ENCODE measurements at places on chromosomes 1 and 21.

GRCh38 chr1:63743781-63744180 is 30.0 kb upstream of the ROR1 start:
- DNase-seq, result no peak

DNA sequence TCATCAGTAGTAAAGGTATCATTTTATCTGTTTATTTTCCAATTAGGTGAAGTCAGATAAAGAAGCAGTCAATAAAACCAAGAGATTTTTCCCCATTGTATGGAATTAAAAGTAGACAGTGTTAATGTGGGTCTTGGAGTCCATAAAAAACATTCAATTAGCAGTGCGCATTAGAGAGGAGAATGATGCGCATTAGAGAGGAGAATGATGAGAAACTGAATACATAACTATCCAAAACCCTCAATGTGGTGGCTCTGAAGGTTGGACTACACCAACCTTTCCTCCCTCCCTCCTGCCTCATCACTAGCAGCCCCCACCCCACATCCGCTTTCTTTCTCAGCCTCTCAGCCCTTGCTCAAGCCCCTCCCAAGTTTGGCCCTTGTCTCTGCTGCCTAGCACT is 99.5 kb downstream of the DAB1 start:
- DNase-seq, result no peak

DNA sequence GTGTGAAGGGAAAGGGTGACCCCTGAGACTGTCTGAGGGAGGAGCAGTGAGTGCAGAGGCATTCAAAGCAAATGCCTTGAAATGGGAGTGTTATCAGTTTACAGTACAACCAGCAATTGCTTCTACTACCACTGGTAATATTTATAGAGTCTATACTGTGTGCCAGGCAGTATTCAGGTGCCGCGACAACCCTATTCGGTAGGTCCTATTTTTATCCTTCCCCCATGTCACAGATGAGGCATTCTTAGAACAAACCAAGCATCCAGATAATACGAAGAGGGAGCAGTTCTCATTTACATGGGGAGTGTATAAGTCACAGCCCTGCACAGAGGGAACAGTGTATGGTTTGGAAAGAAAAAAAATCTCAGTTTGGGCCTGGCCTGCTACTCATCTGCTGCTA is 18.3 kb downstream of the ROR1 start:
- no peak for DNase-seq

DNA sequence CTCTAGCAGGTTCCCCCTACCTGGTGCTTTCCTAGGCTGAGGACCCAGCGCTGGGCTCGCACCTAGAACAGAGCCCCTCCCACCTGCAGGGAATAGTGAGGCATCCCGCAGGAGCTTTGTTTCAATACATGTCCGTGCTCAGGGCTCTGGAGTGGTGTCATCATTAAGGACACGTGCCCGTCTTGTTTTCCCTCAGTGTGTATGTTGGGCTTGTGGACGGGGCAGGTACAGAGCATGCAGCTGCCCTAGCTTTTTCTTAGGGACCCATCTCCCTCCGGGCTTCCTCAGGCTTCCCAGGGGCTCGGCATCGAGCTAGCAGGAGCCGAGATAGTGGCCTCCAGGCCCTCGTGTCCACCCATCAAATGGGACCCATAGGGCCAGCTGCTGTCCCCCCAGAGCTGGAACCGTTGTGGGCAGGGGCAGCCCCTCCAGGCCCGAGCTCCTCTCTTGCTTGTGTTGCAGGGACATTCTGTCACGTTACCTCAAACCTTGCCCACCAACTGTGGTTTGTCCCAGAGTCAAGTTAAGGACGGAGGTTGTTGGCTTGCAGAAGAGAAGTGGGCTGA is 3.9 kb downstream of the TMEM201 start:
- no peak for DNase-seq

GRCh38 chr1:204980840-204981405 is 62.1 kb upstream of the CNTN2 start:
- no peak for DNase-seq

DNA sequence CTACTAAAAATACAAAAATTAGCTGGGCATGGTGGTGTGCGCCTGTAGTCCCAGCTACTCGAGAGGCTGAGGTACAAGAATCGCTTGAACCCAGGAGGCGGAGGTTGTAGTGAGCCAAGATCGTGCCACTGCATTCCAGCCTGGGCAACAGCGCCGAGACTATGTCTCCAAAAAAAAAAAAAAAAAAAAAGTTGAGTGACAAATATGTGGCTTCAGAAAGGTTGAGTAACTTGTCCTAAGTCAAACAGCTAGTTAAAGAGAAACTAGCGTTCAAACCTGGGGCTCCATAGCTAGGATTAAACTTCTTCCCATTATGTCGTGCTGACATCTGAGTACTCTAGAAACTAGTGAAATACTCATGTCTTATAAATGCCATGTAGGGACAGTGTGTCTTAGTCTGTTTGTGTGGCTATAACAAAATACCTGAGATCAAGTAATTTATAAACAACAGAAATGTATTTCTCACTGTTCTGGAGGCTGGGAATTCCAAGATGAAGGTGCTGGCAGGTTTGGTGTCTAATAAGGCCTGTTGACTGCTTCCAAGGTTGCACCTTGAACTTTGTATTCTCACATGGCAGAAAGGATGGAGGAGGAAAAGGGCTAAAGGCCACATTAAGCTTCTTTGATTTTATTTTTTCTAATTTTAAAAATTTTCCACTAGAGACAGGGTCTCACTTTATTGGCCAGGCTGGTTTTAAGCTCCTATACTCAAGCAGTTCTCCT is 12.0 kb downstream of the AK4 start:
- DNase-seq, result no peak

Data from stimulated activated CD4-positive, alpha-beta T cell treated with anti-CD3 and anti-CD28 coated beads, Interleukin-1b, Interleukin-23, amount 100 ng/mL, for 1 hour (primary cell).